ENCODE measurements at places on chromosomes 1 and 21. TPM values are rescaled to one million over a fixed set of nuclear protein-coding genes. Genes with fewer than 3 reads are reported as not detected.

- DNase-seq, result no peak
These were observed 9.2 kb downstream of the UAP1 start for GRCh38 chr1:162570718-162571117.

DNA sequence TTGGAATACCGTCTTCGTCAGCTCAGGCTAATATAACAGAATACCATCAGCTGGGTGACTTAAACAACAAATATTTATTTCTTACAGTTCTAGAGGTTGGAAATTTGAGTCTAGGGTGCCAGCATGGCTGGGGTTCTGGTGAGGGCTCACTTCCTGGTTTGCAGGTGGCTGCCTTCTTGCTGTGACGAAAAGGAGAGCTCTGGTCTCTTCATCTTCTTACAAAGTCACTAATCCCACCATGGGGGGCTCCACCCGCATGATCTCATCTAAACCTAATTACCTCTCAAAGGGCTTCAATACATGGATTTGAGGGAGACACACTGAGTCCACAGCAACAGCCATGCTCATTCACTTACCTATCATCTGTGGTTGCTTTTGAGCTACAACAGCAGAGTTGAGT, 78.3 kb downstream of the PSMG1 start:
- peak; percentile 63 for DNase-seq

- DNase-seq, result no peak
These were observed 33.8 kb downstream of the KANK4 start for GRCh38 chr1:62285440-62285839.

- no peak for DNase-seq
These were observed 163.8 kb downstream of the SMYD3 start for GRCh38 chr1:246343251-246343650.

GRCh38 chr1:18249631-18250030, 142.0 kb downstream of the IGSF21 start:
- DNase-seq, result no peak

- DNase-seq, result peak; percentile 27
These were observed 51.9 kb downstream of the KLHDC7A start for GRCh38 chr1:18532390-18533170.

DNA sequence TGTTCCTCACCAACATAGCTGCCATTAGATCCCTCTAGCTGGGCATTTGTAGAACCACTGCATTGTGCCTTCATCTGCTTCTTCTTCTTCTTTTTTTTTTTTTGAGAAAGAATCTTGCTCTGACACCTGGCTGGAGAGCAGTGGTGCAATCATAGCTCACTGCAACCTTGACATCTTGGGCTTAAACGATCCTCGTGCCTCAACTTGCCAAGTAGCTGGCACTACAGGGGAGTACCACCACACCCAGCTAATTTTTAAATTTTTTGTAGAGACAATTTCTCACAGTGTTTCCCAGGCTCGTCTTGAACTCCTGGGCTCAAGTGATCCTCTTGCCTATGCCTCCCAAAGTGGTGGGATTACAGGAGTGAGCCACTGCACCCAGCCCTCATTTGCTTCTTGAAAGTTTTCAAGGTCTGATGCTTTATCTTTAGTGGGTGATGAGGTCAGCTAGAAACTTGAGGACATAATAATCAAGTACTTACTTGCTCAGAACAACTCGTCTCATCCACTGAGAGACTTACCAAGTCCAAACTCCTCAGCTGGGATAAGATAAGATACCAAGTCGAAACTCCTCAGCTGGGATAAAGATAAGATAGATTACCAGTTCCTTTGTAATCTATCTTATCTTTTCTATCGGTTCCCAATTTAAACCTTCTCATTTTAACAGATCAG, 71.5 kb downstream of the MACF1 start:
- DNase-seq, result no peak

DNA sequence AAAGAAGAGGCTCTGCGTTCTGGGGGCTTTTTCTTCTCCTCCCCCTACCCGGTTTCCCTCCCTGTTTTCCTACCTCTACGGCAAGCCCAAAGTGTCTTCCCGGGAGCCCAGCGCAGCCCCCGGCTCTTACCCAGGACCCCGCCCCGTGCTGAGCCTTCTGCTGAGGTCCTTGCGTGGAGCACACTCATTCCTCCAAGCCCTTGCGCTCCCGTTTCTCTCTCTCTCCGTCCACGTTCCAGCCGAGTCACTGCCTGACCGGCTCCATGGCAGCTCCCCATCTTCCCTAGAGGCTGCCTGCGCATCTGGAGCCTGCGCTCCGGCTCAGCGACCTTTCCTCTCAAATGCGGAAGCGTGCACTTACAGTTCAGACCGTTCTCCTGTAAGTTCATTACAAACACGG, 24.9 kb upstream of the PDXK start:
- no peak for DNase-seq

GRCh38 chr1:2506901-2507565, 19.4 kb downstream of the PANK4 start:
- DNase-seq, result no peak

DNA sequence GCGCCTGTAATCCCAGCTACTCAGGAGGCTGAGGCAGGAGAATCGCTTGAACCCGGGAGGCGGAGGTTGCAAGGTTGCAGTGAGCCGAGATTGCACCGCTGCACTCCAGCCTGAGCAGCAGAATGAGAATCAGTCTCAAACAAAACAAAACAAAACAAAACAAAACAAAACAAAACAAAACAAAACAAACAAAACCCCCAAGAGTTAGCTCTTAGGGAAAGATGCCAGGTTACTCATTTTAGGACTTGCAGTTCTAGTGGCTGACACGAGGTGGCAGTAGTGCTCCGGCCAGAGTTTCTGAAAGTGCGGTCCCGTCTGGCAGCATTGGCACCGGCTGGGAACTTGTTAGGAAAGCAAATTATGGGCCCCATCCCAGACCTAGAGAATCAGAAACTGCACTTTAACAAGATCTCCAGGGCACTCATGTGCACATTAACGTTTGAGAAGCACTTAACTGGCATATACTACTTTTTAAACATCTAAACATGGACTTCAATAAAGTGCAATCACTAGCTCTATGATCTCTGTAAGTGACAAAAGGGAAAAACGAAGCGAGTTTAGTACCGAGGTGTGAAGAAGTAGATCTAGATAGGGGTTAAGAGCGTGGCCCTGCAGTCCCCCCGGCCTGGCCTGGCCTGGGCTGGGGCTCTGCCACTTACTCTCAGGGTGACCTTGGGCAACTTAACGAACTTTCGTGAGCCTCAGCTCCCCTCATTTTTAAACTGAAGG, 41.9 kb upstream of the TNFRSF1B start:
- DNase-seq, result peak; percentile 86

DNA sequence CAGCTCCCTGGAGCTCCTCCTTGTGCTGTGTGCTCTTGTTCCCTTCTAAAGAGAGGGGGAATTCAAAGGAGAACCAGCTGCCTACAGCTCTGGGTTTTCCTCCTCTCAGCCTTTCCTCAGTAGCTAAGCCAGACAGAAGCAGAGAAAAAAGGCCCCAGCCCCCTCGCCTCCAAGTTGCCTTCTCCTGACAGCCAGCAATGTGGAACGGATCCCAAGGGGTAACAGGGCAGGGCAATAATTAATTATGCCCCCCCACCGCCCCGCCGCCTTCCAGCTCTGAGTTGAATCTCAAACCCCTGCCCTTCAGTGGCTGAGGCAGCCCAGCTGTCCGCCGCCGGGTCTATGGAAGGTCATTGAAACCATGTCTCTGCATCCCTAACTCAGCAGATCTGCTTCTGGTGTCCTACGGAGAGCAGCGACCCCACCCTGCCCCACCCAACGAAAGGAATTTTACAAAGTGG, 69.0 kb upstream of the GOLT1A start:
- DNase-seq, result no peak

DNA sequence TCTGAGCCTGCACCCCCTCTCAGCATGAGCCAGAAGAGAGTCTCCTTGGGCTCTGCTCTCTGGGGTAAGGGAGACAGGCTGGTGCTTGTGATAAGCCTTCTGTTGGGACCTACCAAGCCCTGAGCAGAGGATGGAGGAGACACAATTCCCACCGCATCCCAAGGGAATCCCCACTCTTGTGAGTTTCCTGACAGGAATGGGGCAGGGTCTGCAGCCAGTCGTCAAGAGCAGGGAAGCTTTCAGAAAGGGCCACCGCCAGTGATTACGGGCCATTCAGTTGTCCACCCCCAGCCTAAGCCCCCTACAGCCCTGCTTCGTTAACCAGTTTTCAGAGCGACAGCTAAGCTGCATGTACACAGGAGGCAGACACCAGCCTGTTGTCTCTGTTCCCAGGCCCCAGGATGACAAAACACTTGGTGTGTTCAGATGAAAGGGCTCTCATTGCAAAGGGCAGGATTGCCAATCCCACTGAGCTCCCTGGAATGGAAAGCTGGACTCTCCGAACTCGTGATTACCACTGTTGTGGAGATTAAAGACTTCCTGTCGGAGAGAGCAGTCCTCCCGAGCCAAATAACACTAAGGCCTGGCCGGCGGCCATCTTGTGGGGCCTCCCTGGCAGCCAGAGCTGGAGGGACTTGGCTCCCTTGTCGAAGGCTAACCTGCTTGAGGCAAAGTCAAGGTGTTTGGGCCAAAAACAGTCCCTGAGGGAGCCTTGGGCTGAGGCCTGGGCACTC, 37.4 kb upstream of the SLC30A1 start:
- DNase-seq, result peak; percentile 90

- no peak for DNase-seq
These were observed 125.3 kb downstream of the RPS6KC1 start for GRCh38 chr1:213176341-213176740.

DNA sequence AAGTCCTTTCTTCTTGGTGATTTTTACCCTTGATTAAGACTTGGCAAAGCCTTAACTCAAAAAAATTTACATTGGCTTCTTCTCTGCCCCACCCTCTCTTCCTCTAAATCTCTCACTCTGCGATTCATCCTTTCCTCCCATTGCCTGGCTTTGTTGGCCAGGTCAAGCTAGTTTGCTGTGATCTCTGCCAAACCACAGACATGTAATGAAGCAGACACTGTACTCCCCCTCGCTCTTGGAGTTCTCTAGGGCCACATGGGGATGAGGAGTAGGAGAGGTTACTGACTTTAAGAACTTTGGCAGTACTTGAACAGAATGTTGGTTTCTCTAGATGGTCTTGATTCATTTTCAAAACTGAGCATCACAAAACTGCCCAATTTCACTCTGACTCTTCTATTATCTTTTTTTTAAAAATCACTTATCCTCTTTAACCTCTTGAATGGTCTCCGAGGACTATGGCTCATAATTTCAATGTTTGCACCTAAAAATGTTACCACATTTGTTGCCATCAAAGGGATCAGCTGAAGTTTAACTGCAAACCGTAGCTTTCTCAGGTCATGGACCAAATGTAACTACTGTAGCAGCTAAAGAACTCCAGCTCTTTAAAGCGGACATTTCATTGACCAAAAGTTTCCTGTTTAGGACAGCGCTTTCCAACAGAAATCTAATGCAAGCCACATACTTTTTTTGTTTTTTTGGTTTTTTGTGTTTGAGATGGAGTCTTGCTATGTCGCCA, 62.7 kb upstream of the IPO9 start:
- DNase-seq, result no peak

- DNase-seq, result no peak
These were observed 63.0 kb downstream of the KCNJ15 start for GRCh38 chr21:38319781-38320180.

DNA sequence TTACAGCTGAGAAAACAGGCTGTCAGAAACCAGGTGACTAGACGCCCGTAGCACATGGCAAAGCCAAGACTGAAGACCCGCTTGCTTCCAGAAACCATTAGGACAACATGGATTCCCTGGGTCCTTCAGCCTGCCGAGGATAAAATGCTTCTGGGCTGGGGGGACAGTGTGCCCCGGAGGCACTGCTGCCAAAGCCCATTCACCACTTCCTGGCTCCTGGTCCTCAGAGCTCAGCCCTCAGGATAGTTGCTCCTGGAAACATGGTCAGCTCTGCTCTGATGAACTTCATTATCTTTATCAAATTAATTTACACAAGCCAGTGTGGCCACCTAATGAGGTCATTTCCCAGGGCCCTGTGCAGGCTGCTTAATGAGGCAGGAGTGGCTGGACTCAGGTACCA, 41.1 kb upstream of the ACTL8 start:
- DNase-seq, result no peak

DNA sequence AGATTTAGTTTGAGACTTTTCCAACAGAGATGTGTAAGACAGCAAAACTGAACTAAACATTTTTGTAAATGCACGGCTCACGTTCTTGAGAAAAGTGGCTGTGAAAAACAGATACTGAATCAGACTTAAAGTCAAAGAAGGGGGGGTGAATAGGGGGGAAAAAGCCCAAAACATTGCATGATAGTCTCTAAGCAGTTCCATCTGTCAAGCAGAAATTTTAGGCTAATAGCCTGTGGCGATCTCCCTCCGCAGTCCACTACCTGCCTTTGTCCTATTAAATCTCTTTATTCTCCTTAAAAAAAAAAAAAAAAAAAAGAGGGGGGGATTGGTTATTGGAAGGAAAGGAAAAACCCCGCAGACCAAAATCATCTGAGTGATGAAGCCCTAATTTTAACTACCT, 217.6 kb upstream of the NFIA start:
- no peak for DNase-seq

DNA sequence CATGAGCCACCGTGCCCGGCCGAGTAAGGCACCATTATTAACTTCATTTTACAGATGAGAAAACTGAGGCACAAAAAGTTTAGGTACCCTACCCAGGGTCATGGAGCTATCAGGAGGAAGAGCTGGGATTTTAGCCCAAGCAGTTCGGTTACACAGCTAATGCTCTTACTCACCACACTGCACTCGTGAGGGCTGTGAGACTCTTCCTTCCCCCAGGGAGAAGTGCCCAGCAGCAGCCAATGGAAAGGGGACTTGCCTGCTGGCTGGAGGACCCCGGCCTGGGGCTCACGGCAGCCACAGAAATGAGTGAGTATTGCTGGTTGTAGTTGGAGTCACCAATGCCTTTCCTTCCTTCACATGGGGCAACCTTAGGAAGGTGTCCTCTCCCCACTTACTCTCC, 5.2 kb upstream of the CSF1 start:
- DNase-seq, result no peak

- DNase-seq, result no peak
These were observed 19.9 kb upstream of the EDN2 start for GRCh38 chr1:41504114-41505035.

- no peak for DNase-seq
These were observed 2.4 kb downstream of the LIX1L start for GRCh38 chr1:145955436-145955835.

Gene KCNA3
- total RNA-seq, result not detected

Gene KLHDC7A
- not detected for total RNA-seq

Gene ANGPTL1
- 30.8 TPM for total RNA-seq

Gene PKLR
- total RNA-seq, result not detected

Gene KRTAP21-2
- total RNA-seq, result not detected

Gene GJA5
- 49.7 TPM for total RNA-seq

Gene ATP1A2
- total RNA-seq, result 316 TPM

Gene CYP4A22
- not detected for total RNA-seq

Gene LCE1C
- total RNA-seq, result not detected

Gene OR2L3
- not detected for total RNA-seq
